Neural progenitor cell (in vitro differentiated cells): ENCODE measurements at places on chromosomes 11 and 22. TPM values are rescaled to one million over a fixed set of nuclear protein-coding genes. Genes with fewer than 3 reads are reported as not detected.

CBLIF gene
- total RNA-seq, result not detected in 2 replicates

APOA4 gene
- 0.12 and 0.56 TPM in 2 replicates for total RNA-seq

- H3K4me3 ChIP-seq, result no peak overlapping the region
- H3K27me3 ChIP-seq, result no peaks in the 10 kb centered on the region
- H3K27ac ChIP-seq, result no peak overlapping the region
- no peak for DNase-seq
- no peaks in the 10 kb centered on the region for H3K4me1 ChIP-seq
- H3K36me3 ChIP-seq, result no peaks in the 10 kb centered on the region
Observed at GRCh38 chr11:91922846-91923245, 301.8 kb upstream of the FAT3 start.

NAALAD2 gene
- total RNA-seq, result 24.6 and 67.1 TPM in 2 replicates

- no peaks in the 10 kb centered on the region for H3K36me3 ChIP-seq
- peaks cover 18% of the 10 kb centered on the region for H3K27me3 ChIP-seq
Observed at GRCh38 chr22:38799265-38800002, 5.5 kb upstream of the DNAL4 start.

DNA sequence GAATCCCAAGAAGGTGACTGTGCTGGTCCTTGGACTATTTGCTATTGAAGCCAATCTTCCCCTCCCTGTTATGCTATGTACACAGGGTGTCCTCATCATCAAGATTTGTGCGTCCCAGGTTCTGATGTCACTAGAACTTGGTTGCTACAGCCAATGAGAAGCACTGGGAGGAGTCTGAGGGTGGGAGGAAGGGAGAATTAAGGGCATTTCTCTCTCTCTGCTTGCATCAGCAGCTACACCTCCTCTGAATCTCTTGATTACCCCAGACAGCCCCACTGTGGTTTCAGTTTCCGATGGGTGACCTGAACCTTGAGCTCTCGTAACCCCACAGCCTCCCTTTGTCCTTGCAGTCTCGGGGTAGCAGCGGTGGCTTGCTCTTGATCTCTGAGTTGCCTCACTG is 212.4 kb upstream of the SESN3 start:
- H3K36me3 ChIP-seq, result no peaks in the 10 kb centered on the region
- no peaks in the 10 kb centered on the region for H3K27me3 ChIP-seq
- no peak for DNase-seq
- H3K4me1 ChIP-seq, result no peaks in the 10 kb centered on the region

DNA sequence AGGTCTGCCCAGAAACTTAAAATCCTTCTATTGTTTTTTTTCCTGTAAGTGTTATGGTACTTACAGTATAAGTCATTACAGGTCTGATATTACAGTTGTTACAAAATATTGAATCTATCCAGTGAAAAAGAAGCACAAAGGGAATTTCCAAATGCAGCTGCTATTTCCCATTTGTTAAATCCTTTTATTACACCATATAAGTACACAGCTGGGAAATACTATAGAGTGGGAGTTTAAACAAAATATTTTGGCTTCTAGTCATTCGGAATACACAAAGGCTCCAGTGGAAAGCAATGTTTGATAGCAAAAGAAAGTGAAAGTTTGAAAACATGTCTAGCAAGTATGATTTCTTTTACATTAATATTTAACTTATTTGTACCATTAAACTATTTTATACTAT is 18.0 kb downstream of the SOX6 start:
- no peak overlapping the region for H3K27ac ChIP-seq
- peaks cover 2% of the 10 kb centered on the region for H3K4me1 ChIP-seq
- peaks cover 6% of the 10 kb centered on the region for H3K27me3 ChIP-seq
- DNase-seq, result no peak

DNA sequence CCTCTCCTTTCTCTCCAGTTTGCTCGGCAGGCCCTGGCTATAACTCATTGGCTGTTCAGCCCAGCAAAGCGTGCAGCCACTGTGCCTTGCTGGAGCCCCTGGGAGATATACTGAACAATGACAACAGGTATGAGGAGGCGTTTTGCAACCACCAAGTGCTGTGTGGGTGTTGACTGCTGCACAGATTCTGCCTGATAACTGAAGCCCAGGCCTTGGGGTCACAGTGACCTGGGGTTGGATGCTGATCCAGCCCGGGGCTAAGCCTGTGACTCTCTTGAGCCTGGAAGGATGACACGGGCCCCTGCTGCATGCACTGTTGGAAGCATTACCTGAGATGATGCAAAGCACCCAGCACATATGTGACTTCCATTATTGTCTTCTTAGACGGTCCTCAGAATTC is 13.7 kb upstream of the A4GALT start:
- no peak overlapping the region for H3K4me3 ChIP-seq
- no peaks in the 10 kb centered on the region for H3K4me1 ChIP-seq
- no peak for DNase-seq
- no peaks in the 10 kb centered on the region for H3K36me3 ChIP-seq
- no peaks in the 10 kb centered on the region for H3K27me3 ChIP-seq

GGTLC2 gene
- not detected in 2 replicates for total RNA-seq

DNA sequence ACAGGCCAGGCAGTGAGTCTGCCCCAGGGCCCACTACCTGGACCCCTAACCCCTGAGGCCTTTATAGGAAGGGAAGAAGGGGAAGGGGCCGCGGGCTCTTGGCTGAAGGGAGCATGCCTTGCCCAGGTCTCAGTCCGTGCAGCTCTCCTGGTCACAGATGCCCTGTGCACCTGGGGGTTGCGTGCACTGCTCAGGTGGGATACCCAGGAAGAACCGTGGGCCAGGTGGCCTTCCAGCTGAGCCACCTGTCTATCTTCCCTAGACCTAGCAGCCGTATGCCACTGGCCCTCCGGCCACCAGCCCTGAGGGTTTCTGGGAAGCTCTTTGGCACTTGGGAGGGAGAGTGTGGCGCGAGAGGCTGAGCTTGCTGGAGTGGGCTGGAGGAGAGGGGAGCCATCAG is 1178.6 kb downstream of the BRD1 start:
- H3K27me3 ChIP-seq, result no peaks in the 10 kb centered on the region
- H3K4me1 ChIP-seq, result no peaks in the 10 kb centered on the region
- no peak for DNase-seq
- no peak overlapping the region for H3K4me3 ChIP-seq
- no peak overlapping the region for H3K27ac ChIP-seq

DNA sequence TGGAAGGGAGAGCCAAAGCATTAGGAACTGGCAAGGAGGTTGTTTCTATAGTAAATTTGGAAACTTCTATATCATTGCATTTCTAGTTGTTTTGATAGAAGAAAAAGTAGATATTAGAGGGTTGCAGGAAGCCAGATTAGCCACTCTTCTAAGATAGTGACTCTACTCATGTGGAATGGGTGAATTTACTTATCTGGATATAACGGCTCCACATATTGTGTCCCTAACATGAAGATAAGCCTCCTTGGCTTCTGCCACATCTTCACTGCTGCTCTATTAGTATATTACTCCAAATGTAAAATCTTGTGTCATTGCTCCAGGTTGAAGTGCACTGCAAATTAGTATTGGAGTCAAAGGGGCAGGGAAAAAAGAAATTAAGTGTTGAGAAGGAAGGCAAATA is 283.3 kb downstream of the CASP12 start:
- DNase-seq, result no peak
- H3K27me3 ChIP-seq, result no peaks in the 10 kb centered on the region
- H3K36me3 ChIP-seq, result no peaks in the 10 kb centered on the region
- H3K27ac ChIP-seq, result no peak overlapping the region

DNA sequence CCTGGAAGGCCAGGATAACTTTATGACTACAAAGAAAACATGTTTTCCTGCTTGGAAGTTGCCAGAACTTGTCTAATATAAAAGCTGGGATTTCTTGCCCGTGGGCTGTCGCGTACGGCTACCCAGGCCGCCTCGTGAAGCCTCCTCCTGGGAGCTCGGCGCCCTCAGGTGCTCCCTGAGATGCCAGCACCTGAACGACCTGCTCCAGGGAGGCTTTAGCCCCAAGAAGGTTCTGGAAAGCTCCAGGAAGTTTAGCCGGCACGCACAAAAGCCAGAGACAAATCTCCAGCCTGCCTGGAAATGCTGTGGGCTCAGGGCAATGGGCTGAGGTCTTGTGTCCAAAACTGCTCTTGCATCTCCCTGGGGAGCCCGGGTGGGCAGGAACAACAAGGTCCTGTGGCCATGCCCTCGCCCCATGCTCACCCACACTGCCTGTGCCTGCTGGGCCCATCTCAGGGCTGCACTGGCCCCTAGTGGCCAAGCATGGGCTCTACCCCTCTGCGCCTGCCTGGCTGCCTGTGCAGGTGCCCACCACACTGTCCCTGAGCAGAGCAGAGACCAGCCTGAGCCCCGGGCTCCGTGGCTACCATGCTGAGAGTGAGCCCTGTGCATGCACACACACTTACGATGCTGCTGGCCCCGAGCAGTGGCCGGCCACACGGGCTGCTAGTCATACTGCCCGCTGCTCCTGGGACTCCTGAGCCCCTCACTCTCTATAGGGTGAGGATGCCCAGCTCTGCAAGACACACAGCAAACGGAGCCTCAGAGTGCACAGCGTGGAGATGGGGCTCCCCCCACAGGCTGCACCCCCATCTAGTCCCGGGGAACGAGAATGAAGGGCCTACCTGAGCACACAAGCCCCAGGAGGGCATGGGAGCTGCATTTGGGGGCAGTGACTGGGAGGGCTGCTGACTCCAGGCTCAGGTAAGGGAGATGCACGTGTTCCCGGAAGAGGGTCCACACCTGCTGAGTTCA is 4.9 kb upstream of the CELSR1 start:
- H3K4me3 ChIP-seq, result no peak overlapping the region
- no peaks in the 10 kb centered on the region for H3K36me3 ChIP-seq
- peaks cover 25% of the 10 kb centered on the region for H3K27me3 ChIP-seq

DNA sequence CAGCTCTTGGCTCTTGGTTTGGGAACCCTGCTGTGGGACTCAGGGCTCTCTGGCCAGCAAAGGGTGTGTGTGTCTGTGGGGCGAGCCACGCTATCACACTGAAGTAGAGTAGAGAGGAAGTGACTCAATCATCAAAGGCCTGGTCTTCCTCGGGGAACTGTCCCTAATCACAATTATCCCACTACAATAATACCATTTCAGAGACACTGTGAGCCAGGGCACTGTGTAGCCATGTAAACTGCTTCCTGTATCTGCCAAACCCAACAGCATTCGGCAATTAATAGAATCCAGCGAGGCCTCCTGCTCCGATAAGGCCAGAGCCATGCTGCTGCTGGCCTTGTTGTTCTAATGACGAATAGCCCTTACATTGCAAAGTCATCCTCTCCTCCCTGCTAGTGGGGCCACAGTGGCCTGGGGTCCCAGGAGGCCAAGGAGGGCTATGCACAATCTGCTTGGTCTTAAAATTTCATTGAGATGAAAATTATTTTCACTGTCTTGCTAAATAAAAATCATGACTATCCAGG is 49.8 kb upstream of the LMO2 start:
- H3K27me3 ChIP-seq, result no peaks in the 10 kb centered on the region
- no peaks in the 10 kb centered on the region for H3K36me3 ChIP-seq
- DNase-seq, result no peak
- no peak overlapping the region for H3K4me3 ChIP-seq

- H3K4me1 ChIP-seq, result peaks cover 3% of the 10 kb centered on the region
- no peaks in the 10 kb centered on the region for H3K27me3 ChIP-seq
- H3K27ac ChIP-seq, result no peak overlapping the region
- no peak for DNase-seq
Observed at GRCh38 chr11:110078923-110079544, 14.2 kb upstream of the ZC3H12C start.

DNA sequence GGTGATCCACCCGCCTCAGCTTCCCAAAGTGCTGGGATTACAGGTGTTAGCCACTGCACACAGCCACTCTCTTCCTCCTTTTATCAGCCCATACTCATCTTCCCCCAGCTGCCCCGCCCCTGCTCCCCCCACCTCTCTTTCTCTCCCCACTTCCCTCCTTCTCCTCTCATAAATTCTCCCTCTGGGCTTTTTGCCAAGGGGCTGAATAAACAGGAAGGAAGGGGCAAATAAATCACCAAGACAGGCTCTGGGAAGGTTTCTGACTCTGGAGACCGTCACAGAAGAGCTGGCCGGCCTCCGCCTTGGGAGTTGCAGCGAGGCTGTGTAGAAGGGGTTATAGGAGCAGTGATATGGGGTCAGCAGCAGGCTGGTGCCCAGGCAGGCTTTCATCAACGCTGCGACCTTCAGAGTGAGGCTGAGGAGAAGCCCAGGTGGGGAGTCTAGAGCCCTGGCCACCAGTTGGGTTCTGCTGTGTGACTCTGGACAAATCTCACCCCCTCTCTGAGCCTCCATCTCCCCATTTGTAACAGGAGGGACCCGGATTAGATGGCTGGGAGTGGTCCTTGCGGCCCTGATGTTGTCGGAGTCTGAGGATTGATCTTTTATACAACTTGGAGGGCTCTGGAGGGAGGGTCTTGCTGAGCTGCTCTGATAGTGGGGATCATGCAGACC is 62.6 kb upstream of the RASD2 start:
- no peaks in the 10 kb centered on the region for H3K27me3 ChIP-seq
- H3K27ac ChIP-seq, result no peak overlapping the region
- peaks cover 4% of the 10 kb centered on the region for H3K4me1 ChIP-seq
- H3K4me3 ChIP-seq, result no peak overlapping the region
- no peaks in the 10 kb centered on the region for H3K36me3 ChIP-seq

- H3K4me1 ChIP-seq, result peaks cover 15% of the 10 kb centered on the region
- H3K36me3 ChIP-seq, result no peaks in the 10 kb centered on the region
- no peak overlapping the region for H3K27ac ChIP-seq
- no peak overlapping the region for H3K4me3 ChIP-seq
- DNase-seq, result no peak
Observed at GRCh38 chr11:76047231-76047630, 159.1 kb downstream of the WNT11 start.

- H3K36me3 ChIP-seq, result no peaks in the 10 kb centered on the region
- DNase-seq, result no peak
- no peaks in the 10 kb centered on the region for H3K4me1 ChIP-seq
Observed at GRCh38 chr11:61914471-61915171, 2.7 kb downstream of the RAB3IL1 start.

GRCh38 chr11:7969756-7970646 is 4.8 kb upstream of the NLRP10 start:
- no peaks in the 10 kb centered on the region for H3K27me3 ChIP-seq
- no peak overlapping the region for H3K27ac ChIP-seq
- no peak for DNase-seq

REXO2 gene
- 51.6 and 82.0 TPM in 2 replicates for total RNA-seq

DNA sequence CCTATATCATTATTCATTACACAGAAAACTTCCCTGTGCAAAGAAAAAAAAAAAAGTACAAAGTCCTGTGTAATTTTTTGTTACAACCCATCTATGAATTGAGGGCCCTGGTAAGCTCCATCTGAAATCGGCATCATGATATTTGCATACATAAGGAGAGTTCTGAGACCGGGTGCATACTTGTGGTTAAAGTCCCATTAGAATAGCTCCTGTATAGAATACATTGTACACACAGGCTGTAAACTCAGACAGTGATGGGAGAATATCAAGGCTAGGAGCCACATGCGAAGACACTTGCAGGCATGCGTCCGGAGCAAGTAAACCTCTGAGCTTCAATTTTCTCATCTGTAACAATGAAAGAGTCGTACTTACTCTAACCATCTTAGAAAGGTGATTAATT is 353.2 kb downstream of the ETS1 start:
- H3K27ac ChIP-seq, result no peak overlapping the region
- no peaks in the 10 kb centered on the region for H3K27me3 ChIP-seq
- peaks cover 6% of the 10 kb centered on the region for H3K4me1 ChIP-seq
